ENCODE measurements at places on chromosomes 5 and 9.

- DNase-seq, result no peak
Measured at GRCh38 chr5:172455087-172455381, 709 bp upstream of the SH3PXD2B start.

- DNase-seq, result no peak
Measured at GRCh38 chr5:133433641-133434040, 178.7 kb downstream of the FSTL4 start.

DNA sequence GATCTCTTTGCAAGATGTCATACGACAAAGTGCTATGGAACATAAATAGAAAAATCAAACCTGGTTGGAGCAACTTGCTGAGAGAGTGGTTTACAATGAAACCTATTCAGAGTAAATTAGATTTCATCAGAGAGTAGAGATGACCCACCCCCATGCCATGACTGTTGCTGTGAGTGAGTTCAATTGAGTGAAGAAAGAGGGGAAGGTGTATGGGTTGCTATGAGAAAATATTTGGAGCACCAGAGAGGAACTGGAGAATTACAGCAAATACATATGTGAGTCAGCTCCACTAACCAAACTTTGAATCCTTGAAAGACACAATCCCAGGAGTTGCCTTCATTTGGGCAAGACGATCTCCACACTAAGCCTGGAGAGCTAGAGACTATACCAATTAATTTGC lies 217.2 kb downstream of the RFX3 start:
- no peak for DNase-seq

- DNase-seq, result no peak
Measured at GRCh38 chr5:95949810-95950209, 11.8 kb downstream of the ELL2 start.

- no peak for DNase-seq
Measured at GRCh38 chr9:99828417-99829176, 6.9 kb downstream of the NR4A3 start.

DNA sequence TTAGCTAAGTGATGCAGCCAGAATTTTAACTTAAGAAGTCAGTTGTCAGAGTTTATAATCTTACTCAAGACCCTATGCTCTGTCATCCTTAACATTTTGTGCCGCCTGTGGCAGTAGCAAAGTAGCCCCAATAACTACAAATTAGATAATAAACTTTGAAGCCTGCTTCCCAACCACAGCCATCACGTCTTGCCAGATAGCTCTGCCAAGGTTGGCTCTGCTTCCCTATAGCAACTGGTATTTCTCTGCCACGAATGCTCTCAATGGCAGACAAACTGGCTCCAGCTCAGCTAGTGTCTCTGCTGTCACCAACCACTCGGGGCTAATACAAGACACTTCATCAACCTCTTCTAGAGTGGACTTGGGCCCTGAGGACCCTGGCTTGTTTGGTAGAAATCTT lies 576.1 kb downstream of the CDH12 start:
- DNase-seq, result no peak

DNA sequence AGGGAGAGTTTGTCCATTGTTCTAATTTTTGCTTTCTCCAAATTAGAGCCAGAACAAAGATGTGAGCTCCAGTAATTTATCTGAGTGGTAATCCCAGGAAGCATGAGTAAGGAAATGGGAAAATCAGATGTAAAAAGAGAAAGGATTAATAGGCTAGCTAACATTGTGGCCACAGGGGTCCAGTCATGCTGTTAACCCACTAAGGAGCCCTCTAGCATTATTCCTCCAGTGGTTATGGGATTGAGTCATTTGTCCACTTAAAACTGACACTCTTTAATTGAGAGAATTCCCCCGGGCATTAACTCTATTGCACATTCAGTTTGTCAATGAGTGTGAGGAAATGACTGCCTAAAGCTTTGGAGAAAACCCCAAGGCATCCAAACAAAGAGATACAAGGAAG lies 700.3 kb upstream of the TYRP1 start:
- no peak for DNase-seq

GRCh38 chr5:51652980-51653379 lies 269.7 kb downstream of the ISL1 start:
- DNase-seq, result no peak

- DNase-seq, result no peak
Measured at GRCh38 chr9:14383294-14383693, 69.4 kb upstream of the NFIB start.

DNA sequence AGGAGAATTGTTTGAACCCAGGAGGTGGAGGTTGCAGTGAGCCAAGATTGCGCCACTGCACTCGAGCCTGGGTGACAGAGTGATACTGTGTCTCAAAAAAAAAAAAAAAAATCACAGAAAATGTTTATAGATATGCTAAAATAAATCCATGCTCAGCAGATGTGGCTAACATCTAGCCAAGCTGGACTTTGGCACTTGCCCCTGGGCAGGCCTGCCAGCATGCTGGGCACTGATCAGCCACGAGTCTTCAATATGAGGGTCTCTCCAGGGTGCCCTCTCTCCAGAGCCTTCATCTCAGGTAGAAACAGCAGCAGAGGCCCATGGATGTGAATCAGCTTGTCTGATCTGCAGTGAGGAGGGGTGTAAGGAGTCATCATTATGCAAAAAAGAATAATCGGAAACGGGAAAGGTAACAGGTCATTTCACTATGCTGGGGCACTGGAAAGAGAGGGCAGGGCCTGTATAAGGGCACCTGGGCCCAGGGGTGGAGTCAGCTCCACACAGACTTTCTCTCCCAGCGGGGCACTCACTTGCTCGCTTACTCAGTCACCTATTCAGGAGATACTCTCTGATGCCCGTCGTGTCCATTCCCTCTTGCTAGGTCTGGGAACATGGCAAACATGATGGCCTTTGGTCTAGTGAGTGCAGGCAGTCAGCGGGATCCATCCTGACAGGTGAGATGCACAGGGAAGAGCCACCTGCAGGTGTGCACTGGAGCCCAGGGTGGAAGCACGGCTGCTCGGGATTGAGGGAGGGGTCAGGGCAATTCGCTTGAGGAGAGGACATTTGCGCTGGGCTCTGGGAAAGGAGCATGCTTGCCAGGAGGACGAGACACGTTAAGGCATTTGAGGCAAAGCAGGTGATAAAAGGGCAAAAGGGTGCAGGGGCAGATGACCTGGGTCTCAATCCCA lies 17.1 kb downstream of the RNF44 start:
- DNase-seq, result no peak

DNA sequence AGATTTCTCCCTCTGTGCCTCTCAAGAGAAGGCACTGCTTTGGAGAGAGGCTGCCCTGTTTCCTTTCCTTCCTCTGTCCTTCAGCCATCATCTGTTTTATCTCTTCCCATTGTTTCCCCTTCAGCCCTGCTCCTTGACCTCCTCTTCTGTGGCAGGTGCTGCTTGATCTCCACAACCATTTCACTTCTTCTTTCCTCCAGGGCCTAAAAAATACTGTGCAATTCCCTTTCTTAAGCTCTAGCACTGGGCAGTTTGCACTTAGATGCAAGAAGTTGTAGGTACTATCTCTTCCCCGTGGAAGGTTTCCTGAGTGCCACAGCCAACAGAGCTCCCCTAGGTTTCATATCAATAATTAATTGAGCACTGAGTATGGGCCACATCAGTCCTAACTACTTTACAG lies 8.8 kb upstream of the ADRB2 start:
- DNase-seq, result no peak

- no peak for DNase-seq
Measured at GRCh38 chr5:2634399-2635176, 116.9 kb downstream of the IRX2 start.

DNA sequence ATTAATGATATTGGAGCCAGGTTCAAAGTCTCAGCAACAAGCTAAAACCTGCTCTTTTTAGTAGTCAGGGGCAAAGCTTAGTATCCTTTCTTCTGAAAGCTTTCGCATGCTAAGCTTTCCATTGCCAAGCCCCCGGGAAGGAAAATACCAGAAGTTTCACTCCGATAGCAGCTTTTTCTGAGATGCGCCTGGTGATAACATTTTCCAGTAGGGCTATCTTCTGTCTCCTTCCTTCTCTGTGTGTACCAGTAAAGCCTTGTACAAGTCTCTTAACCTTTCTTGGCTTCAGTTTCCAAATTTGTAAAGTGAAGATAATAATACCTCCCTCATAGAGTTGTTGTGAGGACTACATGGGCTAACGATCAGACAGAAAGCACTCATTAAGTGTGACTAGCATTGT lies 36.7 kb downstream of the DOCK8 start:
- DNase-seq, result no peak

- no peak for DNase-seq
Measured at GRCh38 chr5:9269014-9269413, 276.9 kb downstream of the SEMA5A start.

DNA sequence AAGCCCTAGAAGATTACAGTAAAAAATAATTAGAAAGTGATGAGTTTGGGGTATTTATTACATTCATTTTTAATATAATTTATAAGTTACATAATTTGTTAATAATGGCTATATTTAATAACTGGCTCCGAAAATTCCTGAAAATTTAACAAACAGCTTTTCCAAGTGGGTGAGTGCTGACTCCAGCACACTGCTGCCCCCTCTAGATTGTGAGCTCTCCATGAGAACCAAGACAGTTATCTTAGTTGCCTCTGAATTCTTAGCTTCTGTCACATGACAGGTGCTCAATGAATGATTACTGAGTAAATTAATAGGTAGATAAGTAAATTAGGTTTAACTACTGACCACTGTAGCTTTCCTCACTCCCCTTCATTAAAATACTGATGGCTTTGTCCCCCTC lies 7.8 kb downstream of the KLHL3 start:
- DNase-seq, result no peak

DNA sequence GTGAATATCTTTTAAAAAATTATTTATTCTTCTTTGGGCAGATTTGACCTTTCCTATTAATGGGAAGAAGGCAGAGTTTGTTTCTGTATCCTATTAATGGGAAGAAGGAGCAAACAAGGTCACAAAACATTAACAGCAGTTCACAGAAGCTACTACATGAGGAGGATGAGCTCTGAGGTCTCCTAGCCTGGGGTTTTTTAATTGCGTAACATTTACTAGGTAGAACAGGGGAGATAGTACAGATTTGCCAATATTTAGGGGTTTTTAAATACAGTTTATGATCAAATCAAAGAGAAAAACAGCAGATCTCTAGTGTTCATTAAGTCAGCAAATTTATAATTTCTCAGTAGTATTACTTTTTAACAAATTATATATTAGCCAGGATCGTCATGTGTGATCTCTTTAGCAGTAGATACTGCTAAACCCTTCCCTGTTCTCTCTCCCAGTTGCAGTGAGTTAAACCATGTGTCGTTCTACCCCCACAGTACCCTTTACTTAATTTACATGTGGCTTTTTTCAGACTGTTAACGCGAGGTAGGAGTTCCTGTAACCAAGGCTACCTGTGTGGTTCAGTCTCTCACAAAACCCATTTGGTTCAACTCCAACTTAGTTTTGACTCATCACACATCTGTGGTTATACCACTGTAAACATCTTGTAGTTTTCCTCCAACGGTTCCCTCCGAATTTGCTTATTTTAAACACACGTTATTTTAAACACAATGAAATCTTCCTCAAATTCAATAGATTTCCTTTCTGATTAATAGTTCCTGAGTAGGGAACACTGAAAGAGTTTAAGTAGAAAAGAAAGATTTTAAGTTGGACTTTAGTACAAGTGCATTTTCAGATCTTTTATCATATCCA lies 13.3 kb downstream of the SLC25A46 start:
- DNase-seq, result peak; percentile 55

GRCh38 chr9:127912296-127912695 lies 4.5 kb downstream of the ST6GALNAC4 start:
- no peak for DNase-seq

- DNase-seq, result no peak
Measured at GRCh38 chr5:177452688-177453638, 6.3 kb downstream of the PRR7 start.

DNA sequence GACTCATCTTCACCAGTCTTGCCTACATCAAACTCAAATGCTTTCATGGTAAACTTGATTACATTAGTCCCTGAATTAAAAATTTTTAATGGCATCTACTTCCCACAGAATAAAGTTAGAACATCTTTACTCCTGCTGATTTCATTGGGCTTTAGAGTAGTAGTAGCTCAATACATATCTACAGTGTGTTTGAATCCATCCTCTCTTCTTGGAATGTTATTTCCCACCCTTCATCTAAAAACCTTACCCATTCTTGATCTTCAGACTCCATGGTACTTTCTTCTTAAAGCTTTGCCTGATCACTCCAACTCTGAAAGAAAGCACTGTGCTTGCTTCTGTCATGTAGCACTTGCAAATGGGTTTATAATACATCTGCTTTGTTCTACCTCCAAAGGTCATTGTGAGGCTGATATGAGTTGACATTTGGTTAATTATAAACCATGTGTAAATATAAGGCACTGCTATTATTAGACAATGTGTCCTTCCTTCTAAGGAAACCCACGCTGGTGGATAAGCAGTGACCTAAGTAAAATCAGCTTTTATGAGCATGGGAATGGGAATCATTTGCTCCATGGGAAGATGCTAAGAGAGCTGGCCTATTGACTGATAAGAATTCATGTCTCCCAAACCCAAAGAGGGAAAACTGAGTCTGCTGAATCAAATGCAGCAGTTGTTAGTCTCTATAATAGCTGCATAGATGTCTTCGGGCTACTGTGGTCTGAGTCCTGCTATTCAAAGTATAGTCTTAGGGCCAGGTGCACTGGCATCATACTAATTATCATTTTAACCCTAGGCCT lies 7.5 kb upstream of the PRLR start:
- DNase-seq, result no peak

GRCh38 chr5:59126708-59127573 lies 544.1 kb downstream of the RAB3C start:
- DNase-seq, result no peak

All from GM13976 (cell line).